ENCODE measurements at places on chromosomes 4 and X.
A peak's percentile ranks its signal among the peaks of the same experiment; 100 is the strongest.

DNA sequence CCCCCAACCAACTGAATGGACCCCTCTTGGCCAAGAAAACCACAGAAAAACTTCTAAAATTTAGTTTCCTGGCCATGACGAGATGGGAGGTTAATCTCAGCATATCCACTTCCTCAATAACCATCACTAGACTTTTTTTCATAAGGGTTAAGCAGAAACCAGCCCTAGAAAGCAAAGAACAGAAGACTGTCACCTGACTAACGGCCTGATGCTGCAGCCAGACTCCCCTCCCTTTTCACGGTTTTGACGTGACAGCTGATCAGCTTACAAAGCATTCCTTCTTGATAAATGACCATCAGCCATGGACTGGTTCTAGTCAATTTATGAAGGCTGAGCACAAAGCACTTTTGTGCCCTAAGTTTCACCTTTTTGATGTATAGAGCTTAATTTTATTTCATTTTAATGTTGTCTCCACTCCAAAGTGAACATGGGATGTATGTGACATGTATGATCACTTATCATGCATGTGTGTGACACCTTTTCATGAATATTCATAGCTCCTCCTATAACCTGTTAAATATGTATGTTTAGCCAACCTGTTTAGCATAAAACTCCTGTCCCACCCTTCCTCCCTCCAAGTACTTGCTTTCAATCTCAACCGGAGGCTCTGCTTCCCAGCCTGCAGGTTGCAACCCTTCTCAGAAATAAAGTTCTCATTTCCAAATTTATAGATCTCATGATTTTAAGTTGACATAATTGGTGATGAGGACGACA lies 56.3 kb downstream of the SERTM2 start:
- DNase-seq, result no peak

DNA sequence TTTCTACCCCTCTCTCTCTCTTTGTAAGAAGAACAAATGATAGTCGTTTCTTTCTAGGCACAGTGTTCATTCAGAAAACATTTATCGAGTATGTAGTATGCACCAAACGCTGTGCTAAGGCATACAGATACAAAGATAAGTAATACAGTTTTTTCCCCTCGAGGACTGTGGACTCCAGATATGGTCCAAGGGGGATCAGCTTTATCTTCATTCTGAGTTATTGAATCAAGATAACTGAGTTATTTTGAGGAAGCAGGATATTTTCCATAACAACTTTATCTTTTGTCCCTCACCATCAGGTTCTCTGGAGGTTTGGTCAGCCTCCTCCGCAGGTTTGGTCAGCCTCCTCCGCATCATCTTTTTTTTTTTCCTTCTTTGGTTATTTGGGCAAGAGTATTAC lies 15.0 kb downstream of the EREG start:
- no peak for DNase-seq

- no peak for DNase-seq
These were observed 595.6 kb upstream of the TENM3 start for GRCh38 chr4:181647396-181648147.

DNA sequence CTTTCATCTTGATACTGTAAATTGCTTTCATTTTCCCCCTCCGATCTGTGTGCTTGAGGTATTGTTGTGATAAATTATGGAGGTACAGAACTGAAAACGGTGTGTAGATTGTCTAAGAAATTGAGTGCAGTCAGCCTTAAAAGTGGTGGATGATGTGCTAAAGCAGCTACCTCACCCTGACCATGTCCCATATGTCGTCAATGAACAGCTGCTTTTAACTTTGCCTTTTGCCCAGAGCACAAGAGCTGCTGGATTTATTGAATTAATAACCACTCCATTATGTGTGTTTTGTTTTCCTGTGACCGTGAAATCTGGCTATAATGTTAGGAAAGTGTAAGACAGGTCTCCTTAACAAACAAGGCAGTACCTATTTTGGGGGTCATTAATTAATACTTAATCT lies 581.9 kb upstream of the PITX2 start:
- DNase-seq, result no peak

DNA sequence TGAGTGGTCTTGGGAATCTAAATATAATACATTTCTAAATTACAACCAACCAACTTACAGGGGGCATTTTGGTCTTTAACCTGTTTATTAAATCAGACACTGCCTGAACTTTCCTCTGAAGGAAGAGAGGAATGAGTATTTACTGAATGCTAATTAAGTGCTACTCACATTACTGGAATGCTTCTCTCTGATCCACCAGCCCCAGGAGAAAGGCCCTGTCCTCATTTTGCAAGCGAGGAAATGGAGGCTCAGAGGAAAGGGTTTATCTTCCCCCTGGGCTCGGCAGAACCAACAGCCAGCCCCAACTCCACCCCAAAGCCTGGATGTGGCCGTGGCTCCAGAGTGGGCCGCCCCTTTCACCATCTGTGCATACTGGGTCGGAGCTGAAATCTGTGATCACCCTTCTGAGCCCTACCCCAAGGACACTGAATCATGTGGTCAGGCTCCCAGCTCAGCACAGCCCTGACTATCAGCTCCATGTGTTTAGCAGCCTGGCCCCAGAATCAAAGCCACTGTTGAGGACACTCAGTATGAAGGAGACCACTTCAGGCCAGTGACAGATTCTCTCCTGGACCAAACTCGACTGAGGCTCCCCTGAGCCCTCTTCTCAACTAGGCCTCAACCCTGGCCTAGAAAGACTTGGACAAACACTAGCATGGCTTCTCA lies 56.7 kb upstream of the ENPP6 start:
- no peak for DNase-seq

DNA sequence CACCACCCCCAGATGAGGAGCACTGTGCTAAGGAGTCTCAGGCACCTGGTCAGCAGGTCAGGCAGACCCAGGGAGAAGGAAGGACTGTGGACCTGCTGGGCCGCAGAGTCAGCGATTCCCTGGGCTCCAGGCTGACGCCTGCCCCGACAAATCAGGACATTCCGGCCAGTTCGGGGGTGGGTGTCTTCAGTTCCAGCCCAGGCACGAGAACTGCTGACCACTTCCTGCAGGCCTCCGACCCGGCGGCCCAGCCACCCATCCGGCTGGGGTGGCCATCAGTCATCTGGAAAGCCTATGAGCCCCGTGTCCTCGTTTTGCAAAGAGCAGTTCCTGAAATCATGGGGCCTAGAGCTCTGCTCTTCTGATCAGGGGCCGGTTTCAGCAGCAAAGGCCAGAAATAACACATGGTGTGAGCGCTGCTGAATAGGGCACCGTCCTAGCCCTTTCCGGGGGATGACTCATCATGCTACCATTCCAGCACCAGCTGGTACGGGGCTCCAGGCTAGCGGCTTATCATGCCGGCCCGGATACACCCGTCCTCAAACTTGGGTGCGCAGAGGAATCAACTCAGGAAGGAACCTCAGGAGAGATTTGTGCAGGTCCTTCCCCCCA lies 7.8 kb upstream of the SH3TC1 start:
- no peak for DNase-seq

DNA sequence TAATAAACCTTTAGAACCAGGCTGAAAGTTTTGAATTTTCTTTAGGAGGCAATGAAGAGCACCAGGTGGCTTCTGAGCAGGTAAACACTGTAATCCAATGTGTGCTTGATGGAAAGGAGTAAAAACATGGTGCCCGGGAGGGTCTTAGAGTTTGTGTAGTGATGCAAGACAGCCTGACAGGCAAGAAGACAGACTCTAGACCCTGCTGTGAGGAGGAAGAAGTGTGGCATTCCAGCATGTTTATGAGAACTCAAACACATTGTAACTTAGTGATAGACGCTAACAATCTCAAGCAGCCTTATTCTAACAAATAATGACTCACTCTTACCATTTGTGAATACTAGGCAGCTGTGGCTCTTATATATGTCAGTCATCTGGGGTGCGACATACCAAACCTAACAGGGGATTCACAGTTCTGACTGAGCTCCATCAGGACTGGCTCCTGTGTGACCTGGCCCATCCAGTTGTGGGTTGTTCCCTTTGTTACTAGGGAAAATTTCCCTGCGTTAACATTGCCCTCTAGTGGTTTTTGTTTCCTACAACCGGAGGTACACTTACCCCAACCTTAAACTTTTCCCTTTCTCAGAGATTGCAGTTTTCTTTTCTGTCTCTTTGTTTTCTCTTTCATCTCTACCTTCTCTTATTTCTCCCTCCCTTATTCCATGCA lies 53.8 kb downstream of the VSIG4 start:
- peak; percentile 49 for DNase-seq

- no peak for DNase-seq
These were observed 3.9 kb upstream of the RNF4 start for GRCh38 chr4:2465032-2465431.

- DNase-seq, result no peak
These were observed 291.9 kb downstream of the FAM47A start for GRCh38 chrX:33840176-33840575.

- DNase-seq, result no peak
These were observed 870.9 kb upstream of the IGFBP7 start for GRCh38 chr4:57981123-57981522.

DNA sequence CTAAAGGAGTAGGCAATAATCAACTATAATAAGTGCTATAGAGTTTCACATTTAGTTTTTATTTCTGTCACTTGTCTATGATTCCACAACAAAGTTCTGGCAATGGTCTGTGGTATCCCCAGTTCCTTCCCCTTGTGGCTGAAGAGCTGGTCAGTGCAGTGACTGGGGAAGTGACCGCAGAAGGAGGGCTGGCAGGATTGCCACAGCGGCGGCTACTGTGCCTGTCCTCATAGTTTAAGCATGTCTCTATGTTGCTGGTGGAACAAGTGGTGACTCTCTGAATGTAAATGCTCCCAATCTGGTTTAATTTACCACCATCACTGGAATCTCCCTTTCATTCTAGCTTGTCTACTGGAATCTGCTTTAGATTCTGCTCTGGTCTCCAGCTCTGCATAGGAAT lies 170.6 kb upstream of the GK2 start:
- no peak for DNase-seq

DNA sequence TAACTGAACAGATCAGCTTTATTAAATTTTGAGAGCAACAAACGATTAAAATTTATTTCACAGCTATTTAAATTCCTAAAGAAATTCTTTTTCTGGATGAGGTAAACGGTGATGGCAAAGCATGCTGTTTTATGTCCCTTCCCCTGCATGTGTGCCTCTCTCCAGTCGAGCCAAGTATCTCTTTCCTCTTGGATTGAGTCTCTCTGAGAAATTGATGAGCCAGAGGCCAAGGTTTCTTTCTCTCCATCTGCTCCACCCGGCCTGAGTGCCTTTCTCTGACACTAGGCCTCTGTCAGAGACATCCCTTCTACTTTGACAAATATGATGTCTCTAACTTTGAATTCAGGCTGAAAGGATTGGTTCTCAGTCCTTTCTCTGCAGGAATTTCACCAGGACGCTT lies 42.6 kb upstream of the PARM1 start:
- DNase-seq, result no peak

- no peak for DNase-seq
These were observed 41.1 kb upstream of the PDLIM3 start for GRCh38 chr4:185576314-185576961.

- DNase-seq, result no peak
These were observed 8.2 kb downstream of the GRPEL1 start for GRCh38 chr4:7059662-7060061.

DNA sequence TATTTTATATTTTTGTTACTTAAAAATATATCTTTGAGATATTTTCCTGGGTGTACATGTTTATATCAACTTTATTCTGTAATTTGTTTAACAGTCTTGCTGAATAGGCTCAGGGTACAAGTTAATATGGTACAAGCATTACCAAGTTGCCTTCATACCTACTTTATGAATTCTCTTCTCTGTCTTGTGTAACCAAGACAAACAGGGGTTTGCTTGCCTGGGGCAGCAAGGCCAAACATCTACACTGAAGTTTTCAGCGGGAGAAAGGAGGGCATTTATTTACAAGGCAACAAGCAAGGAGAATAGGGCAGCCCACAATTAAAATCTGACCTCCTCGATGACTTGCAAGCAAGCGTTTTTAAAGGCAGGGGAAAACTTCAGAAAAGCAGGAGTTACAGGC lies 24.2 kb downstream of the PPP4R3C start:
- DNase-seq, result no peak

DNA sequence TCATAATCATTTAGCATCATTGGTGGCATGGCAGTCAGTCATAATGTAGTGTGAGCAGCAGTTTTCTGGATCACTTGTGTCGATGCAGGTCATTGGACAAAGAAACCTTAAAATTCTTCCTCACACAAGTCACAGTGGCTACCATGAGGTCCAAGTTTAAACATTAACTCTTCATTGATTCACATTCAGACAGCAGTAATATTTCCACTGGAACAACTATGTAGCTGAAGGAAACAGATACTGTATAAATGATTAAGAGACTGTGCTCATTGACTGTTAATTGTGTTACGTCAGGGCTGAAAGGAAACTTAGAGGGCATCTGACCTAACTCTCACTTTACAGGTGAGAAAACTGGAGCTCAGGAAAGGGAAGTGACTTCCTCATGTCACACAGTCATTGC lies 261.8 kb downstream of the KLHL13 start:
- no peak for DNase-seq

- DNase-seq, result no peak
These were observed 68.0 kb downstream of the RGS12 start for GRCh38 chr4:3360777-3361176.

GRCh38 chrX:134948333-134949241 lies 42.2 kb upstream of the SMIM10 start:
- DNase-seq, result no peak

DNA sequence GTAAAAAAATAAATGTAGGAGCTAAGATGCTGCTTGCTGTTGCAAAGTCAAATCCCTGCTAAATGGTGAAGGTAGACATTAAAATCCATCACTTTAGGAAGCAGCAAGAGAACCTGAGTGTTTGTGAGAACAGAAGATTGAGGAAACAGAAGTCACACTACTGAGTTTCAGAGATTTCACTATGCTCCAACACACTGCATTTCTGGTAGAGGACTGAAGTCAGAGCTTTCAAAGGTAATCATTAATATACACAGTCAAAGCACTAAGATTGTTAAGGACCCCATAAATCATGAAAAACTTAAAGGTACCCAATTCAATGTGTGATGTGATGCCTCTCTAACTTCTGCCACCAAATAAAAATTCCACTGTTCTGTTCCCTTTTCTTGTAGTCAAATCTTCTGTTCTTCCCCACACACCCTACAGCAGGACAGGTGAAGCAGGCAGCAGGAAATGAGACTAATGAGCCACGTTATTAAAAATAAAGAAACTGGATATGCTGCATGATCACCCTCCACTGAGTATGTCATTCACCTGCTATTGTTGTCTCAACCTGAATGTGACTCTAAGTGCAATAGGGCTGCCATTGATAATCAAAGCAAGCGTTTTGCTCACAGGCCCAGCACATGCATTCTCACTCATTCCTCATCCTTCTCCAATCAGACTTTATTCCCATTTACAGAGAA lies 28.9 kb upstream of the APELA start:
- no peak for DNase-seq

DNA sequence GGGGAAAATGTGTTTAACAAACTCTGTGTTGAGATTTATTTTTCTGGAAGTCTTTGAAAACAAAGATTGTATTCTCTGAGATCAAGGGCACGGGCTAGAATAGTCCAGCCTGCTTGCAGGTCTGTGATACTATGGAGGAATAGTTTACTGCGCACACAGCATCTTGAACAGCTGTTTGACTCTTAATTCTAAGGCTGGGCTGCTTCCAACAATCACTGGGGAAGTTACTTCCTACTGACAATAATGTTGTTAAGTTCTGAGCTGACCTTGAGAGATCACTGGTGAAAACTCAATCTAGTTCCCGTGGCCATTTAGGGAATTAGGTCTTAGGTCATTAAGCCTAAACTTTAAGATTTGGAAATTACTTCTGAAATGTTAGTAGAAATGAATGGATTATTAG lies 416.1 kb upstream of the FTHL17 start:
- no peak for DNase-seq

GRCh38 chr4:100533741-100534140 lies 15.9 kb upstream of the EMCN start:
- DNase-seq, result no peak

GRCh38 chr4:74660866-74661265 lies 133.5 kb downstream of the BTC start:
- DNase-seq, result no peak
